Bronchial epithelial cell (primary cell): ENCODE measurements at places on chromosomes 13 and 19. TPM values are rescaled to one million over a fixed set of nuclear protein-coding genes. Genes with fewer than 3 reads are reported as not detected.
A peak's percentile ranks its signal among the peaks of the same experiment; 100 is the strongest.

The USHBP1 gene
- 0.13 TPM in 1 of 2 replicates, not detected in the other for total RNA-seq

GRCh38 chr13:49638030-49638743 is 9.9 kb downstream of the ARL11 start:
- peak; percentile 63 for DNase-seq

DNA sequence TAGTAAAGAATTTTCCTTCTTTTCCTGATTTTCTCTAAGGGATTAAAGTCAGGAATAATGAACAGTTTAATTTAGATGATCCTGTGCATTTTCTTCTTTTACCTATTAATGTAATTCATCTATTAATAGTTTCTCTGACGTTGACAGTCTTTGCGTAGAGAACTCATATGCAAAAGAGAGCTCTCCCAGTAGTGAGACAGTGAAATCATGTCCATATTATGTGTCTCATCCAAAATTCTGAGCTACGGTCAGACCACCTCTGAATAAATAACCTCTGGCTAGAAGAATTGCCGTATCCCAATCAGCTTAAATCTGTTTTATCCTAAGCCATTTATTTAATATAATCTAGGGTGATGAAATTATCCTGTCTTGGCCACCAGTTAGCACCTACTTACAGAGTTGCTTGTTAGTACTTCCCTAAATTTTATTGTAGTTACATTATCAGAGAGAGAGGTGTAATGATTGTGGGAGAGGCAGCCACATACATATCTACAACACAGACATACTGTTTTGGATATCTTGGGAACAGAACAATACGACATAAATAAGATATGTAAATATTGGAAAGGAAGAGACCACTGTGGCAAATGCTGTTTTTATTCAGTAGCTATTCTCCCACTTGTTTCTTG is 30.7 kb downstream of the PDS5B start:
- no peak for DNase-seq

DNA sequence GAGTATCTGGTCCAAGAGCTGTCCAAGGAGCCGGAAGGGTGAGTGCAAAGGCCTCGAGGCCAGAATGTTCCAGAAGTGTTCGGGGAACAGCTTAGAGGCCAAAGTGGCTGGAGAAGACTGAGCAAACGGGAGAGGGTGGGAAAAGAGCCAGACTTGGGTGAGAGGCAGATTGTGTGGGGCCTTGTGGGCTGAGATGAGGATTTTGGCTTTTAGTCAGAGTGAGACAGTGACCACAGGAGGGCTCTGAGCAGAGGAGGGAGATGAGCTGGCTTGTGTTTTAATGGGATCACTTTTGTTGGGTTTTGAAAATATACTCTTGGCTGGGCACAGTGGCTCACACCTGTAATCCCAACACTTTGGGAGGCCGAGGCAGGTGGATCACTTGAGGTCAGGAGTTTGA is 5.6 kb downstream of the NANOS2 start:
- DNase-seq = no peak

The LYPD3 gene
- 6.6 and 87.9 TPM in 2 replicates for total RNA-seq

- DNase-seq = peak; percentile 81
These were observed at the start of gene ZNF491 for GRCh38 chr19:11798391-11799330. ZNF491 (plus strand) TSS chr19:11798523; CDS start chr19:11805954, 7,431 bp downstream.

DNA sequence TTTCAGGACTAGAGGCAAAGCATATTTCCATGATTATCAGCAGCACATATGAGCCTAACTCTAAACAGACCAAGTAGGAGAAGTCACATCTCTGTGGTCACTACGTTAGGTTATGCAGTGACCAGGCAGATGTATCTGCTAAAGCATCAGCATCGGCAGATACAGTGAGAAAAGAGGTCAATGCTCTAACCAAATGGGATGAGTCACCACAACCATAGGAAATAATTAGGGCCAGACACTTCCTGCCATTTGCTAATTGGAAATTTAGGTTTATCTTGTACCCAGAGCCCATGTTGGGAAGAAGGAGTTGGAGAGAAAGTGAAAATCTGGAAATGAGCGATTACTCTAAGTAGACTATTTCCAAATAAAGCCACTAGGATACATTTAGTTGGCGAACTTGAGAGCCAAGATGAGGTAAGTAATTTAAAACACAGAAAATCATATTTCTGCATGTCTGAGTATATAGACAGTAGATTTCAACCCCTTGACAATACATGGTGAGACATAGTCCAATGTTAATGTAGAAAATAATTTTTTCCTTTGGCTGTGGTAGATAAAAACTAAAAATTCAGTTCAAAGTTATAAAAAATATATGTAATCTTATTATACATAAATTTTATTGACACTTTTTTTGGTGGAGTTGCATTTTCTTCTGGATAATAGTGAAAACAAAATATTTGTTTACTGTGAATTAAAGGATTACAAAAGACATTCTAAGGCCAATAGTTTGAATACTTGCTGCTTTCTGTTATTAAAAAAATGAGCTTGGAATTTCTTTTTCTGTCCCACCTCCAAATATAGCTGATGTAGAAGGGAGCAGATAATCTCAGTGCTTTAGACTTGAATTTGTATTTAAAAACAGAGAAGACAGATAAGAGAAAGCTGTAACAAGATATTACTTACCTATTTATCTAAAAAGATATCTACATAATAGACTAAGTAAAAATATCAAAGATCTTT is 104.4 kb upstream of the CSNK1A1L start:
- DNase-seq = no peak

GRCh38 chr13:30247406-30247805 is 59.9 kb downstream of the KATNAL1 start:
- DNase-seq = no peak

The LCP1 gene
- total RNA-seq = 0.26 and 0.53 TPM in 2 replicates

DNA sequence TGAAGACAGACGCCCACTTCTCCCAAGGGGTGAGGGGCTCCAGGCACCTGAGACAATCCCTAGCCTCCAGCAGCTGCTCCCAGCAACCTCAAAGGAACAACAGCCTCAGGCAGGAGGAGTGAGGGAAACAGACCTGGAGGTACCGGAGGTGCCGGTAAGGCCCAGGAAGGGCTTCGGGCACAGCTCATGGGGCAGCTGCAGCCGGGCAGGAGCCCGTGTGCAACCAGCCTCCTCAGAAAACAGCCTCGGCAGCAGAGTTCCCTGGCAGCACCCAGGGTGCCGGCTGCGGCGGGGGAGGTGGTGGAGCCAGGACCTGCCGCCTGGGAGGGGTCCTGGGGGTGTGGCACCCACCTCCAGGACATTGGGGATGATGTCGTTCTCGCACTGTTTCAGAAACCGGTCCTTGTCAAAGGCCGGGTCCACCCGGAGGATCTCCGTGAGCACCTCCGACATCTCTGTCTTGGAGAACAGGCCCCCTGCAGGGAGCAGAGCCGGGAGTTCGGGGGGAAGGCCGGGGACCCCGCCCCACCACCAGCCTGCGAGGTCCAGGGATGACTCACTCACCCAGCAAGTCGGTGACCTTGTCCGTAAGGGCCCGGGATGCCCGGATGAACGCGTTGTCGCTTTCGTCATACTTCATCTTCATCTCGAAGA is 6.5 kb upstream of the CTXN1 start:
- no peak for DNase-seq

- no peak for DNase-seq
These were observed 539 bp downstream of the ZNF554 start for GRCh38 chr19:2820112-2820702.

DNA sequence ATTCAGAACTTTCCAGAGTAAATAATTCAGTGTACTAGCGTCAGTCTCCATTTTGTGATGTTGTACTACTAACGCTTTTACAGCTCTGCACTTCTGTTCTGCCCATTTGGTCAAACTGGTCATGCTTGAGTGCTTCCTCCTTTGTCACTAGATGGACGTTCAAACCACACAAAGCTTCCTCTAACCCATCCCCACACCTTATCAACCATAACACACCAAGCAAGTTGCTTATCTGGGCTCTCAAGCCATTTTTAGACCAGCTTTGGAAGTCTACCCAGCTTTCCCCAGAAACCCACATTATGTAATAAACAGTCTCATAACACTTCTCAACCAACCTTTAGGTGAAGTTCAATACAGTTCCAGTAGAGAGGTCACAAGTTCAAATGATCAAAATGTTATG is 2.3 kb upstream of the ZNF347 start:
- DNase-seq = no peak

The ZNF418 gene
- 5.5 and 6.1 TPM in 2 replicates for total RNA-seq

- DNase-seq = no peak
These were observed 238.0 kb downstream of the VWA8 start for GRCh38 chr13:41722684-41723535.

DNA sequence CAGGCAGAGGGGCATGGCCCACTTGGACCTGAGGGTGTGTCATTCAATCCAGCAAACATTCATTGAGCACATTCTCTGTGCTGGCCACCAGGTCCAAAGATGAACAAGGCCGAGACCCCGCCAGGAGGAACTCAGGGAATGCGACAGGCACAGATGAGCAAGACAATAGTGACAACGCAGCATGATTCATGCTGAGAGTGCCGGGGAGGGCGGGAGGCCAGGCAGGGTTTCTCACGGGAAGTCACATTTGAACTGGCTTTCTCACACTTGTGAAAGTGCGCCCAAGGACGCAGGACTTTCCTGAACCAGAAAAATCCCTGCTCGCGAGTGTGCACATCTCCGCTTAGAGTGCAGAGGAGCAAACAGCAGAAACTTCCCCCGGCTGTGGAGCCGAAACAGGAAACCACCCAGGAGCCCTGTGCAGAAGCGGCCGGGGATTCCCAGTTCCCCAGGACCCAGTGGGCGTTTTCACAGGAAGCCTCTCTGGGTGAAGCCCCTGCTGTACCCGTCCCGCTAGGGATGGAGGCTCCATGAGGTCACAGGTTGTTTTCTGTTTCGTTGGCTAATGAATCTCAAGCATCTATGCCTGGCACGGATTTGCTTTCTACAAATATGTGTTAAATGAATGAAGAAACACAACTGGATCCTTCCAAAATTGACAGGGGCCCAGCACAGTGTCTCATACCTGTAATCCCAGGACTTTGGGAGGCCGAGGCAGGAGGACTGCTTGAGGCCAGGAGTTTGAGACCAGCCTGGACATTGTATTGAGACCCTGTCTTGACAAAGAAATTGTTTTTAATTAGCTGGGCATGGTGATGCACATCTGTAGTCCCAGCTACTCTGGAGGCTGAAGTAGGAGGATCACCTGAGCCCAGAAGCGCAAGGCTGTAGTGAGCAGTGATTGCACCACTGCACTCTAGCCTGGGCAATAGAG is 68.4 kb upstream of the TM9SF2 start:
- peak; percentile 50 for DNase-seq

GRCh38 chr19:18418483-18419194 is 559 bp upstream of the SSBP4 start:
- no peak for DNase-seq

The PSG1 gene
- not detected in 2 replicates for total RNA-seq

- no peak for DNase-seq
These were observed 43.5 kb upstream of the PCCA start for GRCh38 chr13:100045355-100045754.

DNA sequence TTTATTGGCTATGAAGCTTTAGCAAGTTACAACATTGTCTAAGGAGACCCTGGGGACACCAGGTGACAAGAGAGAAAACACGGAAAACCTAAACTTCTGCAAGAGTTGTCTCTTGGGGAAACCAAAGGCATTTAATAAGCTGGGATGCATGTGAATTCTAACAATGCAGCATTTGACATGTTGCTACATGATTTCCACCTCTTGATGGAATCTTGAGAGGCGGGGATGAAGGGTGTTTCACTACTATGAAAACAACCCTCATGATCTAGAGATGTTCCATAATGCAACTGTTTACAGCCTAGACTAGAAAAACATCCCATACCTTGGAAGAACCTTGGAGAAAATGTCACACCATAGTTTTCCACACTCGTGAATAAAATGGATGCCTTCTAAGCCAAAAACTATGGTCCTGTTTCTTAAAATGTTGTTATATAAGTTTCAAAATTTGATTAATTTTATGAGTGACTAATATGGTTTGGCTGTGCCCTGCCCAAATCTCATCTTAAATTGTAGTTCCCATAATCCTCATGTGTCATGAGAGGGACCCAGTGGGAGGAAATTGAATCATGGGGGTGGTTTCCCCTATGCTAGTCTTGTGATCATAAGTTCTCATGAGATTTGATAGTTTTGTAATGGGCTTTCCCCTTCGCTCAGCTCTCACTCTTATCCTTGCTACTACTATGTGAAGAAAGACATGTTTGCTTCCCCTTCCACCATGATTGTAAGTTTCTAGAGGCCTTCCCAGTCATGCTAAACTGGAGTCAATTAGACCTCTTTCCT is 164.6 kb downstream of the TNFSF13B start:
- DNase-seq = peak; percentile 59

The SLC39A3 gene
- total RNA-seq = 24.0 and 38.9 TPM in 2 replicates

DNA sequence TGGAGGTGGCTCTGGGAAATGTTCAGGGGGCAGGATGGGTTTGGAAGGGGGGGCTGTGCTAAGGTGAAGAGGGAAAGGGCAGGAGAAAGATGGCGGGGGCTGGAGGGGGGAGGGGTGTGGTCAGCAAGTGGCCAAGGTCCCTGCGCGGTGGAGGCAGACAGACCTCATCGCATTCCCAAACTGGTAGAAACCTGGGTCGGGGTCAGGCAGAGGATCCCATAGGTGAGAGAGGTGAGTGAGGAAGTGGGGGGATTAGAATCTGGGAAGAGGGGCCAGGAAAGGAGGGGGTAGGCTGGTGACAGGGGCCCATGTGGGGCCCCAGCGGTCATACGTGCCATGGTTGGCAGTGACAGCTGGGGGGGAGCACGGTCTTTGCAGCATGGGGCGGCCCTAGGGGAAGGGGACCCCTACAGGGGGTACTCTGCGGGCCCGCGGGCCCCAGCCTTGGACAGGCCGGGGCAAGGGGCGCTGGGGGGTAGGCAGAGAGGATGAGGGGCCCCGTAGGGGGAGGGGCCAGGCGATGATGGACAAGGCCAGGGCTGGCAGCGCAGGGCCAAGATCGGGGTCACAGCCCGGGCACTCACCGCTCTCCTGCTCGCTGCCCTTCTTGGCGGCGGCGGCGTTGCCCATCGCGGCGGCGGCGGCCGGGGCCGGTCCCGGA is 514 bp downstream of the PRKACA start:
- DNase-seq = no peak

GRCh38 chr13:52738719-52739467 is 727 bp downstream of the CNMD start:
- no peak for DNase-seq

The ZNF486 gene
- 2.6 and 3.1 TPM in 2 replicates for total RNA-seq

- peak; percentile 33 for DNase-seq
These were observed 1.1 kb downstream of the INTS6 start for GRCh38 chr13:51451467-51452360.

DNA sequence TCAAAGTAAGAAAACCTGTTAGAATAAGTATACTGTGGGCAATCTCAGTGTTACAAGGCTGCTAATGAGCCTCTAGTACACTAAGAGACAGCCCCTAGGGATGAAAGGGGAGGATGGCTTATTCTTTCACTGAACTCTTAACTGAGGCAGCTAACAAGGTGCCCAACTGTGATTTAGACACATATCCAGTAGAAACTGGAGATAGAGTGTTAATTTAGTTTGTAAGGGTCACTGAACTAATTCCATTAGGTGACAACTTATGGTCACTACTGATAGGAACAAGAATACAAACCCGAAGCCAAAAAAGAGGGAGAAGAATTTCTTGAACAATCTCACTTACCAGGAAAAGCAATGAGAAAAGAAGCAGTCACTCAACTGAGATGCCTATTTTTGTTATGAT is 1010.6 kb downstream of the PCDH9 start:
- DNase-seq = no peak

GRCh38 chr19:17331045-17331558 is 3.6 kb downstream of the ANO8 start:
- no peak for DNase-seq

GRCh38 chr19:10979951-10980381 is 19.1 kb downstream of the SMARCA4 start:
- DNase-seq = no peak

The DENND1C gene
- under 0.01 TPM in 1 of 2 replicates, not detected in the other for total RNA-seq
